Keratinocyte (primary cell): ENCODE measurements at places on chromosomes 5 and 9.

GRCh38 chr5:111954516-111955395 is 197.8 kb upstream of the NREP start:
- no peak for DNase-seq

DNA sequence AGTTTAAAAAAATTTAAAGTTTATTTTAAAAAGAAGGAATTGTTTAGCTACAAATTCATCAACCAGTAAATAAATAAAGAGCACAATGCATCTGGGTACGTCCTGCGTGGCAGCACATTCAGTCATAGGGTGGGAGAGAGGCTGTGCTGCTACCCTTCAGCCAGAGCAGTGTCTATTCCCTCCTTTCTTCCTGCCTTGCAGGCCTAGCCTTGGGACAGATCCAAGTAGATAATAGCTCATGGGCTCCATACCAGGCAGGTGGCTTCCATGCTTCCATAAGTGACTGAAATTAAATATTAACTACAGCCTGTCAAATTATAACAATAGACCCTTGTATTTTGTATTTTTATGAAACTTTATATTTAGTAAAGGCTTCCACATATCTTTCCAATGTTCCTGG is 408.3 kb upstream of the RGMB start:
- DNase-seq: no peak

DNA sequence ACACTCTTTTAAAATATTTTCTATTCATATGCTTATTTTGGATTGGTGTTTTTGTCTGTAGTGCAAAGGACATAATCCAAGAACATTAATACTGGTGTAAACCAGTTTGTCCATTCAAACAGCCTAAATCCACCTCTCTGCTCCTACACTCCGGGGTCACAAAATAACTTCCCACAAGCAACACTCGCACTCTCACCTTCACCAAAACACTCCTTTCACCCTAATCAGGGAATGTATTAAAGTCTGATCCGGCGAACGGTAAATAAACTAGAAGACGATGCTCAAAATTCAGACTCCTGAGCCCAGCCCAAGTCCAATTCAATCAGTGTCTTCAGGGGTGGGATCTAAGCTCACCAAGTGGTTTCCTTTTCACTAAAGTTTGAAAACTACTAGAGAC is 649 bp downstream of the AP3B1 start:
- DNase-seq: no peak

GRCh38 chr5:89072842-89073672 is 190.1 kb upstream of the MEF2C start:
- DNase-seq: no peak

DNA sequence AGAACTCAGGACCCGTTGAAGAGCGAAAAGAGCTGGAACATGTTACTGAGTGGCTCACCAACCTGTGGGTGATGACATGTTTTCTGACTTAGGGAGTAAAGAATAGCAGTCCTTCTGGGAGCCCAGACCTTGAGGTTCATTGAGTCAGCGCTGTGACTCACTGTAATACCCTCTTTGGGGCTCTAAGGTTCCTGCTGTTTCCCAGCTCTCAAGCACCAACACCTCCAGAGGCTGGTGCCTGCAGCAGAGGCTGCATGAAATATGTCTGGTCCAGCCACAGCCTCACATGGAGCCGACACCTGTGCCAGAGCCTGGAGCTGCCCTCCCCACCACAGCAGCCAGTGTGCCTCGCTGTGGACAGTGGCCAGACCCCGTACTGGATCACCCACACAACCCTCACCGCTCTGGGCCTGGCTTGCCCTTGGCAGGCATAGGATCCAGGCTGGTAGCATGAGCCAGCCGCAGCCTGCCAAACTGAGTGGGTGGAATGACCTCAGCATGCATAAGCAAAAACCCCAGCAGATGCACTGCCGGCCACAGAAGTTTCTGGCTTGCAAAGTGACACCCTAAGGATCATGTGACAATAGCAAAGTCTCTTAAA is 143.5 kb upstream of the MRPS30 start:
- no peak for DNase-seq

- no peak for DNase-seq
Observed at GRCh38 chr5:160356550-160357347, 13.7 kb downstream of the C1QTNF2 start.

GRCh38 chr5:134133995-134134541 is 19.6 kb downstream of the TCF7 start:
- no peak for DNase-seq

GRCh38 chr9:86281593-86282076 is 703 bp downstream of the ISCA1 start:
- DNase-seq: no peak

DNA sequence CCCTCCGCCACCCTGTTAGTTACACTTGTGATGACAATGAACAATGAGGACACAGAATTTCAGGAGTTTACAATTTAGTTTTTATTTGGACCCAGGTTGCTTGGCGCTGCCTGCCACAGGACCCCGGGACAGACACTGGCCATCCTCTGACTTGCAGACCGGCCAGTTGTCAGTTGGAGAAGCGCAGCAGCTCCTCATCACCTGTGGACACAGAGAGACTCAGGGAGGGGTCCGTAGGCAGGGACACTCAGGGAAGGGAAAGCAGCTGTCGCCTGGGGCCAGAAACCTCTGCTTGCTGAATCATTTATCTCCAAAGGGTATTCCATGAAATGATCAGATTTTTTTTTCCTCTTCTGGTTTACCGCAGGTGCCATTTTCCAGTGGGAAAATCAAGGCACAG is 18.0 kb downstream of the AMBP start:
- no peak for DNase-seq

- no peak for DNase-seq
Observed at GRCh38 chr9:87520172-87520683, 22.6 kb downstream of the DAPK1 start.

DNA sequence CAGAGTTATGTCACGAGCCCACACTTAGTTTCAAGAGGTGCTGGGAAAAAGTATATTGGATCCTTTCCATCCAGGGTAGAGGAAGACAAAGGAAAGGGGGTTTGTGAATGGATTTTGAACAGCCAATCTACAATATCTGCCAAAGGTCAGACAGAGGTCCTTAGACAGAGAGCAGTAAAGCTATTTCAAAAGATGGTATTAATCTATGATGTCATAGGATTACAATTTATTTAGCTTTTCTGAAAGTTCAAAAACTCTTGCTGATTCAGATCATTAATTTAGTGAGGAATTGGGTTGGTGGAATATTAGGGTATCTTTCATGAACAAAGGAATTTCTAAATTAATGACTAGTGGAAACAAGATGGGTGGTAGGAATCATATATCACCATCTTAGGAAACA is 126.9 kb downstream of the NTRK2 start:
- no peak for DNase-seq

DNA sequence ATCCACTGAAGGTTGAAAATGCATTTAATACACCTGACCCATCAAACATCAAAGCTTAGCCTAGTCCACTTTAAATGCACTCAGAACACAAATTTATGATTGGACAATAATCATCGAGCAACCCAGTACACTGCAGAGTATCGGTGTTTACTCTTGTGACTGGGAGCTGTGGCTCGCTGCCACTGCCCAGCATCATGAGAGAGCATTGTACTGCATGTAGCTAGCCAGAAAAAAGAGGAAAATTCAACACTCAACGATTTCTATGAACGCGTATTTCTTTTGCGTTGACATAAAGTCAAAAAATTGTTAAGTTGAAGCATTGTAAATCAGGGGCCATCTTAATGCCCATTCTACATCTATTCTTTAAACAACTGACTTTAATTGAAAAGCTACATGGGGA is 95.1 kb upstream of the CD180 start:
- no peak for DNase-seq
